Thymus (tissue), 14 donors: ENCODE measurements at places on chromosomes 12 and 14.

GRCh38 chr12:130862161-130862560, 9.7 kb upstream of the RAN start:
- no peak for DNase-seq

GRCh38 chr14:23551266-23552028, at the start of gene ZFHX2:
Gene ZFHX2, minus strand, starts transcription at chr14:23551765. Its CDS starts 16,440 bp downstream, at chr14:23535325.
- DNase-seq, result peak; percentile 54

DNA sequence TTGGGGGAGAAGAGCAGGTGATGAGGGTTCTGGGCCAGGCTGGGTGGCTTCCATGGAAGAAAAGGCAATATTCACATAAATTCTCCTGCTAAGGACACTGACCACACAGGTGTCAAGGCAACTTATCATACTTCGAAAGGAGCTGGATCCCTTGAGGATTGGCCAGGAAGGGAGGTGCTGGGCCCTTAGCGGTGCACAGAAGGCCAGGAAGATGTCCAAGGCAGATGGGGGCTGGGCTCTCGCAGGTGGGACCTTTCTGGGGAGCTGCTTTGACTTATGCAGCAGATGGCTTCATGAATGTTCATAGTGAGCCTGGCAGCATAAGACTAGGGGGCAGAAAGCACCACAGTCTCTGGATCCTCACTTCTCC, 3.9 kb downstream of the CD63 start:
- no peak for DNase-seq

DNA sequence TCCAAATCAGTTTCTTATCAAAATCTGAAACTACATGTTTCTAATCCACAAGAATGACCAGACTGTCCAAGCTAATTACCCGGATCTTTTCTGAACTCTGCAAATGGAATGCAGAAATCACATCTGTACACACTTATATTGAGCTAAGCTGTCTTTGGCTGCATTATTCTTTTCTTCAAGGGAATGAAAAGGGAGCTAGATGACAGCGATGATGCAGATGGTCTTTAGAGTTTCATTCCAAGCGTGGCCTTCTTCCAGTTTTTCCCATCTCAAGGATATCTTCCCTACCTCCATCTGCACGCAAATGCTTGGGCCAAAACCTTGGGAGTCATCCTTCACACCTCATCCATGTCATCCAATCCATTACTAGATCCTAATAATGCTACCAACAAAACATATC, 12.6 kb downstream of the KCNH5 start:
- DNase-seq, result no peak

- no peak for DNase-seq
Observed at GRCh38 chr12:25950329-25951115, 8.0 kb upstream of the RASSF8 start.

GRCh38 chr14:70020352-70021170, 141.3 kb downstream of the SMOC1 start:
- DNase-seq, result no peak

DNA sequence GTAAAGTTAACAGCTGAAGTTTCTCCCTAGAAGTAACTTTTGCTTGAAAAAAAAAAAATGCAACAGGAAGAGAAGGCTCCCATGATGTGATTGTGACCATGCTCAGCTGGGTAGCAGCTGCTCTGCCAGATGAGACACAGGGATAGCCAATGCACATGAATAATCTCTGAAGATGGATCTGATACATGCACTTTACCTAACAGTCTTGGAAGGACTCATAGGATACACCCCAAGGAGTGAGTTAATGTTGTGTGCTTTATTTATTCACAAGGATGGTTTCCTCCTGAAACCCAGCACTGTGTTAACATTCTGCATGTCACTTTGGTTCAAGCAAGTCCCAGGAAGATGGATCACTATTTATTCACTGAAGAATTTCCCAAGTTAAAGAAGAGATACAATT, 46.5 kb downstream of the NDUFA12 start:
- DNase-seq, result no peak

DNA sequence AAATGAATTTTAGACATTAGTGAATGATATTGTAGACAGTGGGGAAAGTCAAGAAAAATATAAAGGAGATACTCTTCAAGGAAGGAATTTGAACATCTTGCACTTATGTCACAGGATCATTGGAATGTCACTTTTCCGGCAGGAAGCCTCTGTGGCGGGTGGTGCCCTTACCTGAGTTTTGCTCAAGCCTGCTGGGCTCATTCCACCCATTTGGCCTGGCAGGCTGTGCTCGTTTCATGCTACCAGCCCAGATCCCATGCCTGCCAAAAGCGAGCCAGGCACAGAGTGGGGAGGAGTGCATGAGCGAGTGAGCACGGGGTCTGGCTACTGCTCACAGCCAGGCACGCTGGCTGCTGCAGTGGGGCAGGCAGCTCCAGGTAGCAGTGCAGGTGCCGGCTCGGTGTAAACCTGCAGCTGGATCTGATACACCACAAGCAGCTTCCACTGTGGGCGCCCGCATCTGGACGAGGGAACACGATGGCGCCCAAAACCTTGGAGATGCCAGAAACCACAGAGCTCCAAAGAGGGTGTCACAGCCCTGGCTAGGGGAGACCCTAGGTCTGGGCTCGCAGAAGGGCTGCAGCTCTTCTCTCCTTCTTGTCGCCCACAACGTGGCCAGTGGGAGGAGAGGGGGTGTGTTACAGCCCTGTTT, 28.7 kb upstream of the YAF2 start:
- no peak for DNase-seq

GRCh38 chr14:65033181-65033580, 46.5 kb downstream of the FNTB start:
- DNase-seq, result no peak

DNA sequence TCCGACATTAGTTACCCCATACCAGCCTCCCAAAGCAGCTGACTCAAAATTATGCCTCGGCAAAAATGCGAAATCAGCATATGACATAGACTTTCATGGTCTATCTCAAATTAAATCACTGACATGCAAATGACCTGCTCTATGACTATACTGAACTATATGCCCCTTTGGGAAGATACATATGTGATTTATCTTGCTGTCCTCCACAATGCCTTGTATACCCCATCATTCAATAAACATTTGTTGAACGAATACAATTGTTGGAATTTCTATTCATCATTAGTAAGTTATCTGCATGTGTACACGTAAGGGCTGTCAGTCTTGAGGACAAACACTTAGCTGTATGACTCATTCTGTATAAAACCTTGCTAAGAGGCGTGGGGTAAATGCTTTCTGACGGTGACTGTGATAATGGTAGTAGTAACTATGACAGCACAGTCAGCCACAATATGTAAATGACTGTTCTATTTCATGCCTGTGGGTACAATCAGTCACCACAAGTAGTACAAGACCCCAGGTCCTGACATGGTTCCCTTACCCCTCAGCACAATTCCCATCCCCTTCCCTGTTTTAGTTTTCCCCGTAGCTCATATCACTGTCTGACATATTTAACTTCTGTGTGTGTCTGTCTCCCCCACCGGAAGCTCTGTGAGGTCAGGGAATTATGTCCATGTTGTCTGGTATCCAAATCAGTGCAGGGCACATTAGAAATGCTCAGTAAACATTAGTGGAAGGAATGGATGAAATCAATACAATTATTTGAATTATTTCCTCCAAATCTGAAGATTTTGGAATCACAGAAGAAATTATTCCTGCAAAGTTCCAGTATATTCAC, 42.8 kb downstream of the STXBP6 start:
- no peak for DNase-seq

DNA sequence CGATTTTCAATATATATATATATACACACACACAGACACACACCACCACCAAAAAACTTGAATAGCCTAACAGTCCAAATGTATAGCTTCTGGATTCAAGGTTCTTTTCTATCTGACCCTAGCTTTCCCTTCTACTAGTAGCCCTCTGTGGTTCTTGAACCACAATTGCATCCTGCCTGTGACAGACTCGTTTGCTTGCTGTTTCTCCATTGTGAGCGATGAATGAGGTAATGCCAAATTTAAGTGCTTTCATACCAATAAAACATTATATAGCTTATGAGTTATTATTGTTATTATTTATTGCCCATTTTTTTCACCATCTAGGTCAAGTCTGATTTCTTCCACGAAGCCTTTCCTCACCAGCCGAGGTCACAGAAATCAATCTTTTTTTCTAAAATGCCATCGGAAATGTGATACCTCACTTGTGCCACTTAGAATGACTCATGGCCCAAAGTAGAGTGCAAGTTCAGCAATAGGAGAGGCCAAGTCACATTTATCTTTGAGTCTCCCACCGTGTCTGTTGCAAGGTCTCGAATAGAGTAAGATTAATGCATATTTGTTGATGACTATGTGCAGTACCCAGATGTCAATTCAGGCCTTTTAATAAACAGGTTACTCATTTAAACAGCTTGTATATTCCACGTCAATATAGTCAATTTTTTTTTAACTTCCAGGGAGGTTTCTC, 1015.8 kb upstream of the SEL1L start:
- DNase-seq, result no peak

- no peak for DNase-seq
Observed at GRCh38 chr14:69540654-69541335, 33.9 kb downstream of the CCDC177 start.

DNA sequence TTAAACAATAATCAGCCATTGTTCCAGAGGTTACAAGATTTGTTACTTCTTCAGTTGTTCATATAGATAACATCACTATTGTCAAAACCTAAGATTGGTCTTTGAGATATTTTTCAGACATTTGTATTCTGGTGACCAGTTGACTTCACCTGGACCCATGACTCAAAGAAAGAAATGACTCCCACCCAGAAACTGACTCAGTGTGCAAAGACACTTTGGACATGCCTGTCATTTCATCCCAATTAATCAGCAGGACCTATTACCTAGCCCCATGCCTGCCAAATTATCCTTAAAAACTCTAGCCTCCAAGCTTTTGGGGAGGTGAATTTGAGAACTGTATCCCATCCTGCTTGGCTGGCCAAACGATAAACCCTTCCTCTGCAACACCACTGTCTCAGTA, 27.7 kb upstream of the TSPAN11 start:
- no peak for DNase-seq

DNA sequence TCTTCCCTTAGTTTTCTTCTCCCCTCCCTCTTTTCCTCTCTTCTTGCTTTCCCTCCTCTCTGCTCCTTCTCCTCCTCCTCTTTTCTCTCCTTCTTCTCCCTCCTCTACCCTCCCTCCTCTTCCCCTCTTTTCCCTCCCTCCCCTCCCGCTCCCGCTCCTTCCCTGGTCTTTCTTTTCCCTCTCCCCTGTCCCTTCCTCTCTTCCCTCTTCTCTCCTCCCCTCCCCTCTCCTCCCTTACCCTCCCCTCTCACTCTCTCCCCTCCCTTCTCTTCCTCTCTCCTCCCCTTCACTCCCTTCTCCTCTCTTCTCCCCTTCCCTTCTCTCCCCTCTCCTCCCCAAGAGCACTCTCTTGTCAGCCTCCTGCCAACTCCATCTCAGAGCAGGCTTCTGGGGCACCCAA, 17.4 kb upstream of the FBXO21 start:
- no peak for DNase-seq

- DNase-seq, result no peak
Observed at GRCh38 chr12:106258226-106258625, 10.4 kb upstream of the CKAP4 start.

GRCh38 chr12:101772012-101772775, 32.9 kb upstream of the SYCP3 start:
- DNase-seq, result peak; percentile 79

DNA sequence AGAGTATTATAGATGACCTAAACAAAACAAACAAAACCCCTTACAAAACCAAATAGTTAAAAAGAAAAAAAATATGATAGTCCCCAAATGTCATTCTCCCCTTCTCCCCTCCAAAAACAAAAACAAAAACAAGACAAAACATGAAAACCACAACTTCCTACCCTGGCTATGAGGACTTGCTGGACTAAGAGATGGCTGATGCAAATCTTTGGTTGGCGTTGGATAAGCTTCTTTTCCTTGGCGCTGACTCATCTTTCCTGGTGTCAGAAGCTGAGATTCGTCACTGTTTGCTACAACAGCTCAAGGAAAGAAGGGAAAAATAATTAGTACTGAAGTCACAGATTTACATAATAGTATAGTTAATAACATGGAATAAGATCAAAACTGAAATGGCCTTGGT, 102.5 kb upstream of the BBS10 start:
- no peak for DNase-seq

DNA sequence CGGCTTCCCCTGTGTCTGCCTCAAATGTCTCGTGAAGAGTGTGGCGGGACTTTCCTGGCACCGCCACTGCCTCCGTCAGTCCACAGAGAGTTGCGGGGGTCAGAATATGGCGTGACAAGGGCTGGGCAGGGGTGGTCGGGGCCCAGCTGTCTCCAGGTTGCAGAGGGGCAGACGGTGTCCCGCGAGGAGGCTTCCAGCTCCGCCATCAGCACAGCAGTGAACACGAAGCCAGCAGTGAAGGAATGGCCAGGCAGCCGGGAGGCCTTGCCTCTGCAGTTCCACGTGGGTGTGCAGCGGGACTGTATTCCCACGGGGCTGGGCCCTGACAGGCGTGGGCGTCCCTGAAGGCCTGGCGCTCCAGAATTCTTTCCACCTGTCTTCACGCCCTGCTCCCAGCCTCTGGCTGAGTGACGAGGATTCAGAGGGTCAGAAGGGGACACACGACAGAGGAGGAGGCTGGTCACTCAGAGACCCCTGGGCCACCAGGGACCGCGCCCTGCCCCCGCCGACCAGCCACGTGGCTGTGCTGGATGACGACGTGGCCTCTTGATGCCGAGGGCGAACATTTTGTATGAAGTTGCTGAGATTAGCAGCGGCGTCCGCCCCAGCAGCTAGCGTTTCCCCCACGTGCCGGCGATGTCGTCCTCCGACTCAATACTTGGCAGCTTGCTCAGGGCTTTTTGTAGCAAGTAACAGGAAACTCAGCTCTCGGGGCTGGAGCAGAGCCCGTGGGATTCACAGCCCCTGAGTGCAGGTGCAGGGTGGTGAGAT, 25.0 kb upstream of the GALNT9 start:
- no peak for DNase-seq

DNA sequence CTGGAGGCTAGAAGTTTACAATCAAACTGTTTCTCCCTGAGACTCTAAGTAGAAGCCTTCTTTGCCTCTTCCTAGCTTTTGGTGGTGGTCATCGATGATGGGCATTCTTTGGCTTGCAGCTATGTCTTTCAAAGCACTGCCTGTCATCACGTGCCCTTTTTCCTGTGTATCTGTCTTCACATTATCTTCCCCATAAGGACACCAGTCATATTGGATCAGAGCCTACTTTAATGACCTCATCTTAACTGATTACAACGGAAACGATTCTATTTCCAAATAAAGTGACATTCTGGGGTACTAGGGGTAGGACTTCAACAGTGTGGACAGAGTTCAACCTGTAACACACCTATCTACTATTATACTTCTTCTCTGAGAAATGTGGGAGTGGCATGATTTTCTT, 31.1 kb upstream of the IFNG-AS1 start:
- DNase-seq, result no peak

- no peak for DNase-seq
Observed at GRCh38 chr12:47190271-47190750, 110.6 kb upstream of the AMIGO2 start.

DNA sequence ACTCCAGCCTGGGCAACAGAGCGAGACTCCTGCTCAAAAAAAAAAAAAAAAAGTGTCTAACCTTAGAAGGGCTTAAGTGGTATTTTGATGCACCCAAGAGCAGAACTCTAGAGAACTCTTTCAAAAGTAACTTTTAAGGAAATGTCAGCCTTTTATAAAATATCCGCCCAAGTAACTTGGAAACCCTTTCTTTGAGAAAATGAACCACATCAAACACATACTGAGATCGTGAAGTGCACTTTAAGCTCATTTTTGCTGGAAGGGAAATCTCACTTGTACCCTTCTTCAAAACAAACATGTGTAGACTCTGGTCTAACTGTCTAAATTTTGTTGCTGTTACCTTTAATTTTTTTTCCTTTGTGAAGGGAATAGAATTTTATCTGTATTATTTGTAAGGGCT, 5.5 kb downstream of the C12orf56 start:
- DNase-seq, result peak; percentile 40

GRCh38 chr12:120903412-120904196, 554 bp downstream of the SPPL3 start:
- peak; percentile 74 for DNase-seq

GRCh38 chr12:127538316-127538715, 728.7 kb upstream of the TMEM132C start:
- no peak for DNase-seq
